CD8-positive, alpha-beta memory T cell (primary cell): ENCODE measurements at places on chromosomes 3 and 15. TPM values are rescaled to one million over a fixed set of nuclear protein-coding genes. Genes with fewer than 3 reads are reported as not detected.

CATSPER2 gene
- 1.1 TPM for total RNA-seq

DNA sequence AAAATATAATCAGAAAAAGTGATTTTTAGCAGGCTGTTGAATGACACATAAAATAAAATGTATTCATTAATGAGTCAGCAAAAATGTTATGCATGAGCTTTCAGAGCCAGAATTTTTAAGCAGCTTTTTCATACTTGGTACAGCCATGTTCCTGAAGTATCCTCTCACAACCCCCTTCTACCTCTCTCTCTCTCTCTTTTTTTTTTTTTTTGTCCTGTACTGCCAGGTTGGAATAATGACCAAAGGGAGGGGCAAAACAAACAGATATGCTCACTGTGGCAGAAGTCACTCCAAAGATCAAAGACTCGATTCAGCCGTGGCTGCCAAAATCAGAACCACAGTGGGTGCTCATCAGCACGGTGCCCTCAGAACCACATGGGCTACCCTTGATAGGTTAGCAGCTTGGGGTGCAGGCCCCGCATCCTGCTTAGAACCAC is 383.0 kb downstream of the ZBTB20 start:
- DNase-seq, result no peak

GRCh38 chr15:26771578-26772153 is 1.2 kb downstream of the GABRB3 start:
- no peak for DNase-seq

- no peak for DNase-seq
Observed at GRCh38 chr15:99385865-99386264, 134.6 kb downstream of the LRRC28 start.

APOD gene
- total RNA-seq, result 0.20 TPM
